Panc1 (cell line): ENCODE measurements at places on chromosomes 2 and 18.

DNA sequence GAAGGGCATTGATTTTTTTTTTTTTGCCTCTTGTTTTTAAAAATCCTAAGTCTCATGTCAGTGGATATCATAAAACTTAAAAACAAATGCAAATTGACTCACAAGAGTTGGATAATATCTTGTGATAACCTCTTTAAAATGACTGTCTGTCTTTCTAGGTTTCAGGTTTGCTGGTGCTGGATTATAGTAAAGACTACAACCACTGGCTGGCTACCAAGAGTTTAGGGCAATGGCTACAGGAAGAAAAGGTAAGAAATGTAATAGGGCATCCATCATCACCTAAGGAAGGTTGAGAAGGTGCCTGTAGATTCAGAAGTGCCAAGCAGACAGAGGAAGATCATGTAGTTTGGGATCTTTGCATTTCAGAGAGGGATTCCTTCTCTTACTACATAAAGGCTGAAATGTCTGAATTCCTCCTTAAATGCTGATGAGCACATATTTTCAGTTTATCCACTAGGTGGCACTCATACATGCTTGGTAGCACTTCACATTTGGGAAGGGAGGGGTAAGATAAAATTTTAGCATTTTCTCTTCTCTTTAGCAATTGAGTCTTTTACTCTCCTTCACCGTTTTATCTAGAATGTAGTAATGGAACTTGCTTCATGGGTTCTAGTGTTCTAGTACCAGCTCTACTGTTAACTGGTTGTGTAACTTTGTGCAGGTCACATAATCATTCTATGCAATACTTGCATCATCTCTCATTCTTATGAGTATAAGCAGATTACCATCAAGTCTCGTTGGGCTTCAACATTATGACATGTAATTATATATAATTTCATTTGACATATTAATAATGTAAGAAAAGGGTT lies 21.1 kb downstream of the CPS1 start:
- peak; percentile 24 for DNase-seq
- H3K4me1 ChIP-seq = no peaks in the 10 kb centered on the region
- no peaks in the 10 kb centered on the region for H3K36me3 ChIP-seq

GRCh38 chr2:229178706-229179105 lies 92.4 kb downstream of the PID1 start:
- no peaks in the 10 kb centered on the region for H3K36me3 ChIP-seq
- no peak overlapping the region for H3K27ac ChIP-seq
- H3K27me3 ChIP-seq = no peaks in the 10 kb centered on the region
- no peaks in the 10 kb centered on the region for H3K4me1 ChIP-seq

DNA sequence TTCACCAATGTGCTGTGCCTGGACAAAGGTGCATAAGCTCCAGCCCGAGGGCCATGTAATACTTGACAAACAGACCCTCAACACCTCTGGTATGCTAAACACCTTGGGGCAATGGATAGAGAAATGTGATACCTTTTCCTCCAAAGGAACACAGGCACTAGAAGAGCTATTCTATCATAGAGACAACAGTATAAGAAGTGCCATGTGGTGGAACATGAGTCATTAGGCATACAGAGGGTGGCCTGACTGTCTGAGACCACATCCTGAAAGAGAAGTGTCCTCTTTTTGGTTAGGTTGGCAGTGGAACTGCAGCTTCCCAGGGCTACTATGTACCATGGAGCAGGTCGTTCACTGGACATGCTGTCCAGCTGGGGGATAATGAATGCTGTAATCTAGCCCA lies 153.9 kb downstream of the INSIG2 start:
- no peak overlapping the region for H3K27ac ChIP-seq
- no peaks in the 10 kb centered on the region for H3K27me3 ChIP-seq
- no peaks in the 10 kb centered on the region for H3K4me1 ChIP-seq
- no peaks in the 10 kb centered on the region for H3K36me3 ChIP-seq

- no peak overlapping the region for H3K4me3 ChIP-seq
- DNase-seq = no peak
- H3K36me3 ChIP-seq = no peaks in the 10 kb centered on the region
- no peak overlapping the region for H3K27ac ChIP-seq
Measured at GRCh38 chr2:225636558-225636957, 237.0 kb downstream of the NYAP2 start.

- H3K27me3 ChIP-seq = no peaks in the 10 kb centered on the region
- H3K36me3 ChIP-seq = no peaks in the 10 kb centered on the region
- no peak overlapping the region for H3K27ac ChIP-seq
- no peaks in the 10 kb centered on the region; the same call in none of the 2 replicates for H3K4me1 ChIP-seq
Measured at GRCh38 chr2:231554327-231554726, 24.1 kb upstream of the NMUR1 start.

DNA sequence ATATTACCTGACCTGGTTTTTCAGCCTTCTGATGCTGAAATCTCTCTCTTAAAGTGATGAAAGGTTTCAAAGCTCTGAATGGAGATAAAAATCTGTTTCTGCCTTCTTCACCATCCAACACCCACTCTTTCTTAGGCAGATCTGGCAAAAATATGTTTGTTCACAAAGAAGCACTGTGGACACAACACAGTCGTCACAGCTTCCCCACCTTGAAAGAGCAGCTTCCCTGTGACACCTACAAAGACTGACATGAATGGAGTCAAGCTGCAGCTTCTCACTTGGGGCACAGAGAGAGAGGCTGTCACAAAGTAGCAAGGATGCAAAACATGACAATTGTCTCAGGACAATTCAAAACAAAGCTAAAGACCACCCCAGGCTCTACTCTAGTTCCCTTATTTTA lies 86.5 kb downstream of the ICOS start:
- H3K4me3 ChIP-seq = no peak overlapping the region
- H3K36me3 ChIP-seq = no peaks in the 10 kb centered on the region
- 0 out of 2 replicates have a peak, but pooled peaks cover 2% of the 10 kb centered on the region for H3K27me3 ChIP-seq
- no peaks in the 10 kb centered on the region for H3K4me1 ChIP-seq
- no peak for DNase-seq

DNA sequence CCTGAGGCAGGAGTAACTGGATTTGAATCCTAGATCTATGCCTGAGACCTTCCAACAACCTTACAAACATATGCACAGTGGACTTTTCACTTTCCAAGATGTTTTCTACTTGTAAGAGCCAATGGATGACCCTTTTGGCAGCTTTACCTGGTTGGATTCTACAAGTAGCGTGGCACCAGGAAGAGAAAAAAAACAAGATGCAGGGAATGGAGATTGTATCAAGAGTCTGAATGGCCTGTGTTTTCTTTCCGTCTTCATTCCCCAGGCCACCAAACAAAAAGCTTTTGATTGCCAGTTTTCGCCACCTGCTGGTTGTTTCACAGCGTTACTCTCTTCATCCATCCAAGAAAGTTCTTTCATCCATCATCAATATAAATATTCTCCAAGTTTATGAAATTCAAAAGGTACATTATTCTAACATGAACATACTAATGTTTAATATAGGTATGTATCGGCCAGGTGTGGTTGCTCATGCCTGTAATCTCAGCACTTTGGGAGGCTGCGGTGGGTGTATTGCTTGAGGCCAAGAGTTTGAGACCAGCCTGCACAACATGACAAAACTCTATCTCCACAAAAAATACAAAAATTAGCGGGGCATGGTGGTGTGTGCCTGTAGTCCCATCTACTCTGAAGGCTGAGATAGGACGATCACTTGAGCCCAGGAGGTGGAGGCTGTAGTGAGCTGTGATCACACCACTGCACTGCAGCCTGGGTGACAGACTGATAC lies 3.5 kb upstream of the BCL2 start:
- peaks cover 9% of the 10 kb centered on the region for H3K27me3 ChIP-seq
- DNase-seq = peak; percentile 32
- H3K27ac ChIP-seq = no peak overlapping the region
- no peak overlapping the region for H3K4me3 ChIP-seq

GRCh38 chr2:56015711-56016115 lies 92.1 kb upstream of the EFEMP1 start:
- H3K36me3 ChIP-seq = no peaks in the 10 kb centered on the region
- peaks cover 5% of the 10 kb centered on the region for H3K27me3 ChIP-seq
- no peak overlapping the region for H3K4me3 ChIP-seq

DNA sequence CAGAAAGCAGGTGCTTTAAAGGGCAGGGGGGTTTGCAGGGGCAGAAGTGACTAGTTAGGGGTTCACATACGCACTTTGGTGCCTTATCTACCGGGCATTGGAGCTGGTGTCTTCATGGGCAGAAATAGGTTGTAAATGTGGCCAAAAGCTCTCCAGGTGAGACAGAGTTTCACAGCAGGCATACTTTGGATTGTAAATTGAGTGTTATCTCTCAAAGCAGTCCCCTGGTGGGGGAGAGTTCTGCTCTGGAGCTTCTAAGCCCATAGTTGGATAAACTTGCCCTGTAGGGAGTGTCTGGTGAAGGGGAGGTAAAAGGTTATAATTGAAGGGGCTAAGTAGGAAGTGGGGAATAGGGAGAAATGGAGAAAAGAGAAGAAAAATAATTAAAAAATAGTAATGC lies 43.1 kb downstream of the COL4A3 start:
- no peak overlapping the region for H3K4me3 ChIP-seq
- H3K27me3 ChIP-seq = no peaks in the 10 kb centered on the region
- no peaks in the 10 kb centered on the region for H3K4me1 ChIP-seq

DNA sequence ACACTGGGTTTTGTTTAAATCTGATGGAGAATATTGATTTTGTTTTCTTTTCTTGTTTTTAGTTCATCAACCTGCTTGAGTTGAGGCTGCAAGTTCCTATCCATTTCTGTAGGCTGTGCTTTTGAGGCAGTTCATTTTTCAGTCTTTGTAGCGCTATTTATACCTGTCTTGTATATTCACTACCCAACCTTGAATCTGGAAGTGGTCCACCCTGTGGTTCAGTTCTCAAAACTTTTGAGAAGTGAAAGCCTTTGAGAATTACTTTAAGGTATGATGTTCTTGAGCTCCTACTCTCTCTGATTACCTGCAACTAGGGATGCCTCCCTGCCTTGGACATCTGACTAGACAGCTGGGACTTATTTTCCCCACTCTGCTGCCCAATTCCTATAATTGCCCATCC lies 53.5 kb upstream of the KCNE4 start:
- no peaks in the 10 kb centered on the region for H3K36me3 ChIP-seq
- DNase-seq = no peak
- no peak overlapping the region for H3K27ac ChIP-seq
- H3K4me3 ChIP-seq = no peak overlapping the region
- no peaks in the 10 kb centered on the region for H3K27me3 ChIP-seq

- DNase-seq = no peak
- H3K36me3 ChIP-seq = no peaks in the 10 kb centered on the region
- no peaks in the 10 kb centered on the region; the same call in 1 of the 2 replicates for H3K4me1 ChIP-seq
- H3K27ac ChIP-seq = no peak overlapping the region
- no peaks in the 10 kb centered on the region for H3K27me3 ChIP-seq
- H3K4me3 ChIP-seq = no peak overlapping the region
Measured at GRCh38 chr2:12440731-12441130, 276.0 kb upstream of the TRIB2 start.

DNA sequence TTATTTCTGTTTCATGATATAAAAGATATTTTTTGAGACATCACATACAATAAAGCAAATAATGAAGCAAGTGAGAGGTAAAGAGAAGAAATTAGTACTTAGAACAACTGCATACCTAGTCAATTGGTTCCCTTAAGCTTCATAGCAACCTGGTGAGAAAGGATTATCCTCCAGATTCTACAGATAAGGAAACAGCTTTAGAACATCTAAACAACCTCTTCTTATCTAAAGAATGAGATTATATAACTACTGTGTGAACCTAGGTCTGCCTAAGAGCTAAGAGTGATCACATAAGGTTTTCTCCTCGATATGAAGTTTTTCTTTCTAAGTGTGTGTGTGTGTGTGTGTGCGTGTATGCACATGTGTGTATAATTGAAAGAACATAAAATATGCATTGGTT lies 265.1 kb downstream of the NOL4 start:
- no peaks in the 10 kb centered on the region for H3K4me1 ChIP-seq
- no peak overlapping the region for H3K27ac ChIP-seq
- no peak for DNase-seq
- H3K27me3 ChIP-seq = no peaks in the 10 kb centered on the region
- no peaks in the 10 kb centered on the region for H3K36me3 ChIP-seq

- H3K4me1 ChIP-seq = no peaks in the 10 kb centered on the region
- H3K4me3 ChIP-seq = no peak overlapping the region
- no peak overlapping the region for H3K27ac ChIP-seq
- DNase-seq = no peak
Measured at GRCh38 chr18:45324495-45325113, 290.7 kb upstream of the SLC14A2 start.

GRCh38 chr2:69099541-69099940 lies 86.6 kb downstream of the ANTXR1 start:
- H3K27ac ChIP-seq = no peak overlapping the region
- no peak for DNase-seq
- H3K4me1 ChIP-seq = peaks cover 4% of the 10 kb centered on the region; the same call in 1 of the 2 replicates
- H3K36me3 ChIP-seq = peaks cover 5% of the 10 kb centered on the region; the same call in 1 of the 2 replicates
- no peaks in the 10 kb centered on the region for H3K27me3 ChIP-seq
- H3K4me3 ChIP-seq = no peak overlapping the region
